Astrocyte (in vitro differentiated cells and primary cell): ENCODE measurements at places on chromosomes 13 and 19. TPM values are rescaled to one million over a fixed set of nuclear protein-coding genes. Genes with fewer than 3 reads are reported as not detected.

ZNF699 gene
- 2.8 and 3.0 TPM in 2 replicates for total RNA-seq

HS6ST3 gene
- total RNA-seq = 0.07 TPM in 1 of 2 replicates, not detected in the other

ZNF14 gene
- 3.2 and 4.4 TPM in 2 replicates for total RNA-seq

NUP62 gene
- total RNA-seq = 42.7 and 49.5 TPM in 2 replicates

ZNF285 gene
- 2.1 and 2.9 TPM in 2 replicates for total RNA-seq

PRR19 gene
- 1.3 and 1.4 TPM in 2 replicates for total RNA-seq

IQCN gene
- total RNA-seq = 1.3 and 1.7 TPM in 2 replicates

NMRK2 gene
- 0.73 TPM in 1 of 2 replicates, not detected in the other for total RNA-seq

SNRPD2 gene
- total RNA-seq = 416 and 459 TPM in 2 replicates

USP12 gene
- total RNA-seq = 27.1 and 30.5 TPM in 2 replicates

RPS28 gene
- total RNA-seq = 1,111 and 1,198 TPM in 2 replicates

IZUMO1 gene
- total RNA-seq = not detected in 2 replicates

YJEFN3 gene
- 8.1 and 9.8 TPM in 2 replicates for total RNA-seq

PRTN3 gene
- total RNA-seq = not detected in 2 replicates

CACNG7 gene
- 3.5 and 4.4 TPM in 2 replicates for total RNA-seq

FBXL12 gene
- 52.3 and 54.2 TPM in 2 replicates for total RNA-seq

TMEM150B gene
- not detected in 2 replicates for total RNA-seq

ZNF552 gene
- 7.2 and 9.6 TPM in 2 replicates for total RNA-seq

STARD13 gene
- total RNA-seq = 28.7 and 30.1 TPM in 2 replicates

RSPH6A gene
- 0.12 and 0.23 TPM in 2 replicates for total RNA-seq

NXNL1 gene
- total RNA-seq = not detected in 2 replicates

KIR3DL2 gene
- not detected in 2 replicates for total RNA-seq

GFY gene
- not detected in 2 replicates for total RNA-seq

RHPN2 gene
- 11.4 and 12.6 TPM in 2 replicates for total RNA-seq

PGLYRP1 gene
- total RNA-seq = not detected in 2 replicates

SIGLEC8 gene
- not detected in 2 replicates for total RNA-seq

ZNF473 gene
- 9.7 and 10.2 TPM in 2 replicates for total RNA-seq

ZNF561 gene
- total RNA-seq = 110 and 133 TPM in 2 replicates

ZNF227 gene
- total RNA-seq = 10.7 and 18.2 TPM in 2 replicates

RASGRP4 gene
- total RNA-seq = not detected in 2 replicates

UGGT2 gene
- total RNA-seq = 36.1 and 36.2 TPM in 2 replicates

CA11 gene
- total RNA-seq = 9.5 and 9.8 TPM in 2 replicates

HPN gene
- 0.31 and 0.73 TPM in 2 replicates for total RNA-seq

AMER2 gene
- total RNA-seq = 0.02 TPM in 1 of 2 replicates, not detected in the other

DNAAF3 gene
- 1.3 and 1.8 TPM in 2 replicates for total RNA-seq

NCR1 gene
- not detected in 2 replicates for total RNA-seq

CEACAM4 gene
- not detected in 2 replicates for total RNA-seq
